Ovary (tissue), 10 donors: ENCODE measurements at places on chromosomes 4 and X. TPM values are rescaled to one million over a fixed set of nuclear protein-coding genes. Genes with fewer than 3 reads are reported as not detected.

- DNase-seq: no peak
Measured at GRCh38 chrX:78923198-78924015, 21.8 kb upstream of the P2RY10 start.

DNA sequence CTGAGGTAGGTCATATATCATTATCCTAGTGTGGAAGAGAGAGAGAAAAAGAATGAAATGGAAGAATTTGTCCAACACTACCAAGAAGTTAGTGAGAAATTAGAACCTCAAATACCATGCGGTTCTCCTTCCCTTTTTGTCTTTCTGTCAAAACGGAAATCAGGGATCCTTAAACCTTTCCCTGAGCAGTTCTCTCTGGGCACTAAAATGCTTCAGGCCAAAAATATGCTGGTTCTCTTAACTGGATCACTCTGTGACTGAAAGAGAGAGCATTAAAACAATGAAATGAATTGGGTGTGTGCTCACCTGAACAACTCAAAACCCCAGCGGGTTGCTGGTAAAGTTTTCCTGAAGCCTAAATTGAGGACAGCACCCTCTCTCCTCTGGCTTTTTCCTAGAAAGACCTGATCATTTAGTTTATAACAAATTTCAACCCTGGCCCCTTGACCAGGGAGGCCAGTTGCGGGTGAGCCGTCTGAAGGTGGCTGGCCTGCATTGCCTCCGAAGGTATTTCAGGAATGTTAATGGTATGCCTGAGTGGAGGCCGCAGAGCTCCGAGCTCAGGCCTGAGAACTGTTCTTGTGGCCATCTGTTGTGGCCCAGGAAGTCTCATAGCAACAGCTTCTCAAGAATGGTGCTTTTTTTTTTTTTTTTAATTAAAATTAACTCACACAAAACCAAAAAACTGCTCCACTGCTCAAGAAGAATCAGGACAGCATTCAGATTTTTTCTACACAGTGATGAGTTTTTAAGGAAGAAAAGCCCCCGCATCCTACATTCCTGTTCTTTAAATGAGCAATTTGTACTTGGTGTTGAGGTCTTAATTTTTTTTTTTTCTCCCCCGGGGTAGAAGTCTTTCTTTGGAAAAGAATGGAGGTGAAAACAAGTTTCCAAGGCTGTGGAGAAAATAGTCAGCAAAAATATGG, 155.1 kb downstream of the SHROOM3 start:
- DNase-seq: peak; percentile 34

DNA sequence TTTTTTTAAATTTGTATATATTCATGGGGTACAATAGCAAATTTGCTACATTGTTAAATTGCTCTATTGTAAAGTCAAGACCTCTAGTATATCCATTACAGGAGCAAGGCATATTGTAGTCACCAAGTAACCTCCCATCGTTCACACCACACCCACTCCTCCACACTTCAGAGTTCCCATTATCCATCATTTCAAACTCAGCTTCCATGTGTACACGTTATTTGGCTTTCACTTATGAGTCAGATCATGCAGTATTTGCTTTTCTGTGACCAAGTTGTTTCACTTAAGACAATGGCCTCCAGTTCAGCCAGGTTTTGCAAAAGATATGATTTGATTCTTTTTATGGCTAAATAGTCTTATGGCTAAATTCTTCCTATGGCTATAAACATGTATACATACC, 2614.2 kb downstream of the PCDH7 start:
- DNase-seq: no peak

The CTAG2 gene
- polyA plus RNA-seq: 6.8 TPM

GRCh38 chrX:43885617-43886016, 3.4 kb upstream of the MAOB start:
- no peak for DNase-seq

DNA sequence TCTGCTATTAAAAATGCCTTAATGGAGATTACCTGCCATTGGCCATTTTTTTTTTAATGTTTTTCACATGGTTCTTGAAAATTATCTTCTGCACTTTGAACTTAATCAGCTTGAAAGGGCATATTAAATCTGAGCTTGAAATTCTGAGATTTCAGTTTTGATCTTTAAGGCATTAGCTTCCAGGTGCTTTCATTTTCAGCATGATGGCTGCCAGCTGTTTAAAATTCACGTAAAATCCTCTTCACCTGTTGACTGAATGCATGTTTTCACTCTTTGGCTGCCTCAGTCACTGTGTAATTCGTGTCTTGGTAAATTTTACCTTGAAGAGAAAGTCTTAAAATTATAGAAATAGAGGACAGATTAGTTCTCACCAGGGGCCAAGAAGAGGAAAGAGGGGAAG, 39.6 kb downstream of the SMAD1 start:
- DNase-seq: no peak

GRCh38 chr4:1661695-1662094, 22.4 kb downstream of the FAM53A start:
- no peak for DNase-seq

DNA sequence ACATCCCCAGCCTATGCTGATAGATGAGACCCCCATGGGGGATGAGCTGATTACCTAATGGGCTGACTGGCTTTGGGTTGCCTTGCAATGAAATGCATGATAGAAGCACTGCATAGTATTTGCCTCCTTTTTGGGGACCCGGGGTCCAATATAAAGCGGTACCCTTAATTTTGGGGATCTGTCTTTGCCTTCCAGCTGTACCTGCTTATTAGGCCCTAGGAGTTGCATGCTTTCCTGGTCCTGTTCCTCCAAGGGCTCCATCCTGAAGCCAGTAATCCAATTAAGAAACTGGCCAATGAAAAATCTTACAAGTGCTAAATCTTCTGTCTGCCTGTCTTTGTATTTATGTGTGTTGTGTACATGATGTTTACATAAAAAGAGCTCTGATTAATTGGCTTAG, 791.6 kb downstream of the TRIML1 start:
- DNase-seq: no peak

The CABS1 gene
- polyA plus RNA-seq: not detected

- no peak for DNase-seq
Measured at GRCh38 chr4:73929278-73929677, 52.5 kb downstream of the PF4 start.

- no peak for DNase-seq
Measured at GRCh38 chr4:32789026-32789608, 2068.9 kb downstream of the PCDH7 start.

The DCAF8L2 gene
- 0.61 TPM for polyA plus RNA-seq

The LUZP4 gene
- not detected for polyA plus RNA-seq

- no peak for DNase-seq
Measured at GRCh38 chr4:26104056-26104685, 190.2 kb downstream of the SMIM20 start.

DNA sequence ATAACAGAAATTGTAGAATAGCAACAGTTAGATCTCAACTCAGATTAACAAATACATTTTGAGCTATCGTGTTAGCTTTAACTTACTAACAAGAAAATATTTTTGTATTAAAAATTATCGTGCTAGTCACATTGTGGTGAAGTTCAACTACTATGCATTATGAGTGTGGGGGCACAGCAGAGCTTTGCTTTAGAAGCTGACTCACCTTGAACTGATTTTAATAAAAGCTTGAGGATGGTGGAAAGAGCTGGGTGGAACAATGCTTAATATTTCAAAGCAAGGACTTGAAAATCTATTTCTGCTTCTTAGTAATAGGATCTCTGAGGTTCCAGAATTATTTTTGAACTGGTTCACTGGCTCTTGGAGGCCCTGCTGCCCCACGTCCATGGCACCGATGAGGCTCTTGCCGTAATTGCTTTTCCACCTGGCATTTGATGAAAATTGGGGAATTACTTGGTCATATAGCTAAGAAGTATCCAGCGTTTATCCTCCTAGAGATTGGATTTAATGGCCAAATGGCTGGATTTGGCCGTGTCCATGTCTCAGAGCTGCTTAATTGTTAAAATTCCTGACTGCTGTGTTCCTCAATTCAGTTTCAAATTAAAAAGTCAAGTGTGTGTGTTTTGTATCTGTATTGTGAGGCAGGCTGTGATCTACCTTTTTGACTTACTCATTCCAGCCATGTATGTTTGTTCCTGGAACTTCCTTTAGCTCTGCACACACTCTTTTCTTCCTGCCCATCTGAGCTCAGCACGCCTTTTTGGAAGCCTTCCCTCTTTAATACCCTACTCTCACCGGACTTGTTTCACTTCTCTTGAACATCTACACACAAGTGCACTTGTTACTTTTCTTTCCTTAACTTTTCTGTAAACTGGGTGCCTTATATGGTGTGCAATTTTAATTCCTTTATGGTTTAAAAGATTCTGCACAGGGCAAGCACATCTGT, 66.6 kb upstream of the LIMCH1 start:
- DNase-seq: no peak

The TRIM60 gene
- not detected for polyA plus RNA-seq

DNA sequence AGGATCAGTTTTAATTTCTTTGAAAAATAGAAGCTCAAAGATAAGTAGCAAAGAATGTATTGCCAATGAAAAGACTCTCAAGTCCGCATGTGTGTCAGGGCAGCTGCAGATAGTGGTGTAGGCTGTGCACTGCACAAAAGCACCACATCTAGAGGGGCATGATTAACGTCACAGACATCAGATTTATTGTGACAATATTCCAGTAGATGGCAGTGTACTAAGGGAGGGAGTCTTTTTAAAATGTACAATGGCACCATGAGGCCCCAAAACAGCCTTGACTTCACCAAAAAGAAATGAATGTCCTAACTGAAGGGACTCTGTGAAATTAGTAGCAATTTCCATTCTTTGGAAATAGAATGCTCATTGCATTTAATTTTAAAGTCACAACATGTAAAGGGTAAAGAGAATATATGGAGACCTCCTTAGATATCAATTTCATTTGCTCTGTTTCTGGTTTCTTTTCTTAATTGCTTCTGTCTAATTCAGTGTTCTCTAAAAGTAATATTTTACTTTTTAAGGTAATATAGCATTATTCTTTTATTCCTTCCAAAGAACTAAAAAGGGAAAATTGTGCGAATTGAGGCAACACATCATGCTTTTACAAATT, 98.4 kb downstream of the ZNF827 start:
- no peak for DNase-seq
